Coronary artery (tissue), 2 donors: ENCODE measurements at places on chromosomes 2 and 18.

DNA sequence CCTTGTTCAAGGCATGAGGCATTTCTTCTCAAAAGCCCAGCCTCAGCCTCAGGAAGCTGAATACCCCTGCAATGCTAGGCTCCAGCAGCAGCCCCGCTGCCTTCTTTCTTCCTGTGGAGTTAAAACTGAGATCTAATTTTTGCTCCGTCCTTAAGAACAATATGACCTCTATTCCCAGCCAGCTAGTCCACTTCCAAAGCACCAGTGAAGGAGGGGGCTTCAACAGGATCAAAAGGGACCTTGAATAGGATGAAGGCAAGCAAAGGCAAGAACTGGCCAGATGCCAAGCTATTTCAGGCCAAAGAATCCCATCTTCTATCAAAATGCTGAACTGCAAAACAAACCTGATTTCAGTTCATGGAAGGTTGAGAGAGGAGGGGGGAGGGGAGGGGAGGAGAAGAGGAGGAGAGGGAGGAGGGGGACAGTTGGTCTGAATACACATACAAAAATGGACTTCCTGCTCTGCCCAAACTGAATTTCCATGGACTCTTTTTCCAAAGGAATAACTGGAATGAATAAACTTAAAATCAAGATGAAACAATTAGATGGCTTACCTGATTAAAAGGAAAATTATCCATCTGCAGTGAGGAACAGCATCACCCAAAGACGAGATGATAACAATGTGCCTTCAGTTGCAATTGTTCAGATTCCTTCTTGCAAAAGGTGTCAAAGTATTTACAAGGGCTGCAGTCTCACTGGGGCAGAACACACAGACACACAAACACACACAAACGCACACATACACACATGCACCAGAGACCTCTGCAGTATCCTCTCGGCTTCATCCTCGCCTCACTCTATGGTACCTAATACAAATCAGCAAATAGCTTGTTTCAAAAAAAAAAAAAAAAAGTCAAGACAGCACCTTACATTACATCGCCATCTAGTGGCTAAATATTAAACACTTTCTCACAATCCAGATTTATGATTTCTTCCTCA is at the start of gene SCN1A:
Gene SCN1A, minus strand, starts transcription at position 804 of the 939 bp plus-strand sequence. CDS start 54,399 bp downstream, outside the sequence.
- DNase-seq: no peak

- no peak for DNase-seq
Observed at GRCh38 chr2:151020411-151020810, 241.3 kb downstream of the RBM43 start.

DNA sequence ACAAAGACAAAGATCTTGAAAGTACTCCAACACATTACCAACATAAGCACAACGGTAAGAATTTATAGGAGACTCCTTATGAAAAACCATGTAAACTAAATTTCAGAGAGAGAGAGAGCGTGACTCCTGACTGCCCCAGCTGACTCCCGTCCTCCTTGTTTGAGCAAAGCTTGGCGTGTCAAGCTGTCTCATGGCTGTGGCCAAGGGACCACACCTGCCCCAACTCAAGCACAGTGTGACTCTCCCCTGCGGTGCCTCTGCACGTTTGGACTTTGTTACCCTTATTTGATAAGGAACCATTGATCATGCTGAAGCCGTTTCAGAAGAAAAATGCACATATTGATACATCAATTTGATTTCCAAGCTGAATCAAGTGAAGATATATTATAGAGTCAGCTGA is 124.8 kb downstream of the COL6A3 start:
- no peak for DNase-seq

GRCh38 chr18:73245345-73245744 is 377.6 kb upstream of the NETO1 start:
- no peak for DNase-seq

DNA sequence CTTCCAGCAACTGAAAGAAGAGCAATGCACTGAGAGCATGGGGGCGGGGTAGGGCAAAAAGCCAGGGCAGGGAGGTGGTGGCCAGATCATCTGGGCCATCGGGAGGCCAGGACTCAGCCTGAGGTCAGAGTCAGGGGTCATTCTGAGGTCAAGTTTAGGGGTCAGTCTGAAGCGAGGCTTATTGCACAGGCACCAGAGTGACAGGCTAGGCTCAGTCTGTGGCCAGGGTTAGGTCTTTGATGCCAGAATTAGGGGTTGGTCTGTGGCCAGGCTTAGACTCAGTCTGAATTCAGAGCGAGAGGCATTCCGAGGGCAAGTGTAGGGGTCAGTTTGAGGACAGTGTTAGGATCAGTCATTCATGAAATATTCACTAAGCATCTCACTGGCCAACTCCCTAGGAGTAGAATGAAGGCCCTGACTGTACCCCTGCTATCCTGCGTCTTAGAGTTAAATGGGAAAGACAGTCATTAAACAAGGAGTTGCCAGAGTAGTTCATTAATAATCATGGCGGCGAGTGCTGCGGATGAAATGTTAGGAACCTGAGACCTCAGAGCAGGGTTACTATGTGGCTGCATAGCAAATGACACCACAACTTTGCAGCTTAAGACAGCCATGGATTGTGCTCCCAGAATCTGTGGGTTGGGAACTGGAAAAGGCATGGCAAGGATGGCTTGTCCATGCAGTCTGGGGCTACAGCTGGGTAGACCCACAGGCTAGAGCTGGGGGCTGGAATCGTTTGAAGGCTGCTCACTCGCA is 198.7 kb downstream of the CYP26B1 start:
- no peak for DNase-seq

GRCh38 chr18:74225193-74225840 is 66.4 kb downstream of the CYB5A start:
- DNase-seq: no peak

DNA sequence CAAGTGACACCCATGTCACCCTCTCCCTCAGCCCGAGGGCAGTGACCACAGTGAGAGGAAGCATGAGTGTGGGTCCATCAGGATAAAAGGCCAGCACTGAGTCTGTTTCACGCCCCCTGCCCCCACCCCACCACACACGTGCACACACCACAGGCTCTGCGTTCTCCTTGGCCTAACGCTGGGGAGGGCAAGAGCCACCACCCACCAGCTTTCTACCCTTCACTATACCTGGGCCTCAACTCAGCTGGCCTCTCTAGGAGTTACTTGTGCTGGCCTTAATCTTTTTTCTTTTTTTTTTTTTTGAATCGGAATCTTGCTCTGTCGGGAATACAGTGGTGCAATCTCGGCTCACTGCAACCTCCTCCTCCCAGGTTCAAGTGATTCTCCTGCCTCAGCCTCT is 140.5 kb downstream of the ZFP36L2 start:
- no peak for DNase-seq

- DNase-seq: no peak
Observed at GRCh38 chr2:7915302-7916091, 766.4 kb upstream of the ID2 start.

DNA sequence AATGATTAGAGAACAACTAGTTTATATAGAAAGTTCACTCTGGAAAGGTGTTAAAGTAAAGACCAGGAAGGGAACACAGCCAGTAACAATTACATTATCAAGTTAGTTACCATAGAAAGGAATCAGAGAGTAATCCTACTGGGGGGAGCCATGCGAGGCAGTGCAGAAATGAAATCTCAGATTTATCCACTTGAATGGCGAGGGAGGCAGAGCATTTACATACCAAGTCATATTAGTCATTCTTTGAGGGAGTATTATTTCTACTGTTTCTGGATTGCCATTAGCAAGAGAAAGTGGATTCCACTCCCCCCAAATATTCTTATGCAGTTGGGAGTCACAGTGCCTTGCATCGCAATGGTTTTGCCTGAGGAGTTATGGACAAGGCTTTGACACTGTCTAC is 472.7 kb upstream of the TRIB2 start:
- no peak for DNase-seq

GRCh38 chr2:217827430-217828201 is 175.2 kb downstream of the TNS1 start:
- DNase-seq: no peak

DNA sequence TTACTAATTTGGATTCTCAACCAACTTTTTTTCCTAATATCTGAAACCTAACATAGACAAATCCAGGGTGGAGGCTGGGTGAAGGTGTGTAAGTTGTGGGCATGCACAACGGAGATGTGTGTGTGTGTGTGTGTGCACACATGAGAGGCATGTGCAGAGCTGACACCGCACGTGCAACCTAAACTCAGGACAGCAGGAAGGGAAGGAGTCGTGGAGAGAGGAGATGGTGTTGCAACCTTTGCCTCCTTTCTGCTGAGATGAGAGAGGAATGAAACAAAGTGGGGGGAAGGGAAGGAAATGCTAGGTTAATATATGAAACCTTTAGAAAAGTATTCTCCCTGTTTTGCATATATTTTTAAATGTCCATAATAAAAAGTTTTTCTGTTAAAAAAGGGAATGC is 64.7 kb downstream of the KCTD1 start:
- DNase-seq: no peak

GRCh38 chr2:3465844-3466481 is 53.4 kb downstream of the ADI1 start:
- no peak for DNase-seq

GRCh38 chr2:22942441-22942840 is 442.5 kb upstream of the KLHL29 start:
- no peak for DNase-seq

- DNase-seq: no peak
Observed at GRCh38 chr2:190069936-190070696, 7.6 kb upstream of the MSTN start.

DNA sequence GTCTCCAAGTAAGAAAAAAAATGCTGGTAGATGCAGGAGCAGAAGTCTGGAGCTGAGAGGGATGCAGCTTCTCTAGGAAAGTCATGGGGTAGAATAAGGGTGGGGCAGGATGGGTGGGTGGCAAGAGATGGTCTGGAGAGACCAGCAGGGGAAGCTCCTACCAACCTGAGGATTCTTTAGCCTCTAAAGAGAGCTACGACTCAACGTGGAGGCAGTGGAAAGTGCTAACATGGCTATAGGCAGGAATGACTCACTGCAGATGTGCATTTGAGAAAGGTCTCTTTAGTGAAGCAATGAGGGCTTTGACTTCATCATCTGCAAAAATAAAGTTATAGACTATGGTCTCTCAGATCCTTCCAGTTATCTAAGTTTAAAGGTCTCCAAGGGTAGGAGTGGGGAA is 722.8 kb upstream of the RAB6C start:
- no peak for DNase-seq

- no peak for DNase-seq
Observed at GRCh38 chr2:62045017-62045543, 139.6 kb downstream of the COMMD1 start.

DNA sequence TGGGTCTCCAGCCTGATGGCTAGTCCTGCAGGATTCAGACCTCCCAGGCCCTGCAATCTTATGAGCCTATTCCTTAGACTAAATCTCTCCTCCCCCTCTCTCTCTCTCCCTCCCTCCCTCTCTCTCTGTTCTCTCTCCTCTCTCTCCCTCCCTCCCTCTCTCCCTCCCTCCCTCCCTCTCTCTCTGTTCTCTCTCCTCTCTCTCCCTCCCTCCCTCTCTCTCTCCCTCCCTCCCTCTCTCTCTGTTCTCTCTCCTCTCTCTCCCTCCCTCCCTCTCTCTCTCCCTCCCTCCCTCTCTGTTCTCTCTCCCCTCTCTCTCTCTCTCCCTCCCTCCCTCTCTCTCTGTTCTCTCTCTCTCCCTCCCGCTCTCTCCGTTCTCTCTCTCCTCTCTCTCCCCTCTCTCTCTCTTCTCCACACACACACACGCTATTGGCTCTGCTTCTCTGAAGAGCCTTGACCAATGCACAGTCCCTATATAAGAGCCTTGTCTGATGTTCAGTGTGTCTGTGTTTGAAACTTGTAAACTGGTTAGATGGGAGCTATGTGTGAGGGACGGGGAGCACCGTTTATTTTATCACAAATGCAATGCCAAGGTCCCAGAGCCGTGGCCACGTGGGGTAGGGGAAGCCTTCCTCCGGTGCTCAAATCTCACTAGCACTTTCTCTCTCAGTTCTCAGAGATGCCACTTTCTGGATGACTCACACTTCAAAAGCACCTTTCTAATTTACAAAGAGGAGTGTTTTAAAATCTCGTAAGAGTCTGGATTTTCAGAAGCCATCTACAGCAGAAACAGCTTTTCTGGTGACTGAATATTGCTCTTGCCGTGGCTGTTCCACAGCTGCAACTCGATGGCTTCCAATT is 9.4 kb upstream of the PRLH start:
- DNase-seq: no peak

GRCh38 chr18:76491473-76491775 is 3.6 kb downstream of the ZNF516 start:
- no peak for DNase-seq

DNA sequence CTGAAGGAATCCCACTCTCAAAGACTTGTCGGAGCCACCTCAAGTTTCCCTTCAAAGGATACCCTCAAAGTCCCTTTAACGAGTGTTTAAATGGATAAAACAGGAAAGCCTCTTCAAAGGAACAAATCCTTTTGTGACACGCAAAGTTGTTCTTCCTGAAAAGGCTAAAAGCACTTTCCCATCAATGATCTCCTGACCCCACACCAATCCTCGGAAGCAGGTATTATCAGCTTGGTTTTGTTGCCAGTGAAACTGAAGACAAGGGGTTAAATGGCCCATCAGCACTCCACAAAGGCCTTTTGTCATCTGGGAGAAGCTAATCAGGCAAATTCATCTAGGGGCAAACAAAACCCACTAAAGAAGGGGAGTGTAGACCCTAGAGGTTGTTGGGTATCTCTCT is 418.0 kb upstream of the ID2 start:
- no peak for DNase-seq

GRCh38 chr2:55140316-55141219 is 90.3 kb upstream of the RTN4 start:
- DNase-seq: no peak

- no peak for DNase-seq
Observed at GRCh38 chr2:133413863-133414262, 154.4 kb downstream of the NCKAP5 start.
